AG08395 (cell line): ENCODE measurements at places on chromosomes 7 and 10.

DNA sequence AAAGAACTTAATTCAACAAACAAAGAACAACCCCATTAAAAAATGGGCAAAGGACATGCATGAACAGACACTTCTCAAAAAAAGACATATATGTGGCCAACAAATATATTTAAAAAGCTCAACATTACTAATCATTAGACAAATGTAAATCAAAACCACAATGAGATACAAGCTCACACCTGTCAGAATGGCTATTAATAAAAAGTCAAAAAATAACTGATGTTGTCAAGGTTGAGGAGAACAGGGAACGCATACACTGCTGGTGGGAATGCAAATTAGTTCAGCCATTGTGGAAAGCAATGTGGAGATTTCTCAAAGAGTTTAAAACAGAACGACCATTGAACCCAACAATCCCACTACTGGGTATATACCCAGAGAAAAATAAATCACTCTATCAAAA, 19.1 kb downstream of the ZFAND4 start:
- no peak for DNase-seq

GRCh38 chr10:78178940-78179339, 145.3 kb downstream of the RPS24 start:
- peak; percentile 43 for DNase-seq

DNA sequence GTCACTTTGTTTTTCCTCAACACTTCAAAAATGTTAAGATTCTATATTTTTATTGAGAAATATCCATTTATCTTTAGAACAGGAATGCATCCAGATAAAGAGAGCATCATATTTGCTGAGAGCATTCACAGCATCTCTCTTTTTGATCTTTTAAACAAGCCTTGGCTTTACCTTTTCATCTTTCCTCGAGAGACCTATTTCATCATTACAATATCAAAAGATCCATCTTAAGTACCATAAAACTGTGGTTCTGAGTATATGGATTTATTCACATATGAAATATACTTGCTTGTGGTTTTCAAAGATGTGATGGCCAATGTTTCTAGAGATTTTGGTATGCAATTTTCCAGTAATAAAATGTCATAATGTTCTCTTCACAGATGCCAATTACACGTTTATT, 1140.9 kb downstream of the GATA3 start:
- no peak for DNase-seq

DNA sequence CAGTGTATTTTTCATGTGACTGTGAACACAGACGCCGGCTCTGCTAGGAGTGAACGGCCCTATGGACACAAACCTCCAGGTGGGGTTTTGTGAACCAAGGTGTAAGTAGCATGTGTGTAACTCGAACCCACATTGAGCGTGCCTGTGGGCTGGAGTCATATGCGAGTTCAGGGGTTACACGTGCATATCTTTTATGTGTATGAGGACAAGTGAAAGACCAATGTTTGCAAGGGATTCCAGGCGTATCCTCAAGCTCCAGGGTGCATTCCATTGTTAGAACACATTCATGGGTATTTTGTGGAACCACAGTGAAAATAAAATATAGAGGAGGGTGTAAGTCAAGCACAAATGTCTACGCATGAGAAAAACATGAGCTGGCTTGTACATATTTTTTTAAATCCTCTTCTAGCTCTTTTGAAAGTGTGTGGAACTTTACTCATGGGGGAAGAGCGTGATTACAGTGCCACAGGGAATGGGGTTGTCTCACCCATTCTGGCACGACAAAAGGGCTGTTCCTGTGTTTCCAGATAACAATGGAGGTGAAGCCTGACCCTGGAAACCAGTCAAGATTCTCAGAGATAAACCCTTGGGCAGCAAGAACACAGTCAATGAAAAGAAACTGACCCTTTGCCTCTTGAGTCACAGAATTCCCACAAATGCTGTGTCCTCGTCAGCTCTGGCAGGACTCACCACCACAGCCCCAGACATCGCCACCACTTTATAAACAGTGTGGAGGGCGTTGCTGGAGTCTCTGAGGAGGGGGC, 37.0 kb upstream of the GOT1 start:
- DNase-seq, result no peak

GRCh38 chr10:117635826-117636225, 93.3 kb downstream of the EMX2 start:
- DNase-seq, result no peak

- no peak for DNase-seq
These were observed 156.4 kb upstream of the PCBD1 start for GRCh38 chr10:71044720-71045119.

DNA sequence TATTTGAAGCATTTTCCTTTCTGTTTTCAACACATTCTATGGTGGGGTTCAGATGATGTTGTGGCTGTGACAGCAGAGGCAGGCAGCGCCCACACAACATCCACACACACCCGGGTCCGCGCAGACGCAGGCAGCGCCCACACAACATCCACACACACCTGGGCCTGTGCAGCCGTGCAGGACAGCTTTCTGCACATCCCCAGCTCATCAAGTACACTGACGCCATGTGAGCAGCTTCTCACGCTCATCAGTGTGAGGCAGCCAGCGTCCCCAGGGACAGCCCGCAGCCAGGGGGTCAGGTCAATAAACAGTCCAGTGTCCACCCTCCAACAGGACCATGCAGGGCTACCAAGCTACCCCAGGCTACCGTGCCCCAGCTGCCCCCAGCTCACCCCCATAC, 272.8 kb upstream of the TCERG1L start:
- no peak for DNase-seq

DNA sequence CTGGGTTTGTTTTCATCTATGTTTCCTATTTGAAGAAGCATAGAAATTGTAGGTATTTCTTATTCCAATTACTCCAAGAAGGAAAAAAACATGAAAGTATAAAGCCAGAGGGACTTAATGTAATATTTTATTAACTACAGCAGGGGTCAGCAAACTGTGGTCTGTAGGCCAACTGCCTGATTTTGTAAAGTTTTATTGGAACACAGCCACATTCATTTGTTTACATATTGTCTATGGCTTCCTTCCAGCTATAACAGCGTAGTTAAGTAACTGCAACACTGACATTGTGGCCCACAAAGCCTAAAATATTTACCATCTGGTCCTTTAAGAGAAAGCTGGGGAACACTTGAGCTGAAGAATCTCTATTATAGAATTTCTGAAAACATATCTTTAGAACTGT, 306.2 kb downstream of the BICC1 start:
- no peak for DNase-seq

GRCh38 chr7:28558236-28558635, 145.9 kb downstream of the CREB5 start:
- DNase-seq, result no peak

GRCh38 chr10:482848-483247, 206.6 kb downstream of the DIP2C start:
- DNase-seq, result no peak

- no peak for DNase-seq
These were observed 494.8 kb downstream of the PARD3 start for GRCh38 chr10:34320265-34320664.

GRCh38 chr10:113578773-113579172, 25.9 kb downstream of the HABP2 start:
- DNase-seq, result no peak

- DNase-seq, result peak; percentile 32
These were observed 4.6 kb downstream of the USP54 start for GRCh38 chr10:73586583-73586984.

GRCh38 chr7:116165717-116166116, 44.6 kb upstream of the TES start:
- DNase-seq, result no peak

DNA sequence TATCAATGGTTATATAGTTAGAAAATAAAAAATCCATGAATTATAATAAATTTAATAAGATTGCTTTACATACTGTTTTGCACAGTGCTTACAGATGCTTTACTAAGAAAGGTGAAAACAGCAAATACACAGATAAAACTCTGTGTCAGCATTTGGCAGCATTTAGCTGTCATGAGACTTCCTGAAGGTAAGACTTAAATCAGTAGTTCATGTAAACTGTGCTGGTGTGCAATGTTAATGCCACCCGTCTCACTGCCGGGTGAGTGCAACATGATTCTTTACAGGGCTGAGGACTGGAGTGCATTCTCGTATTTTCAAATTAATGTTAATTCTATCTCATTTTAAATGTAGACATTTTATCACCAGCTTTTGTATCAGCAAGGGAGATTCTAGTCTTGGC, 326.2 kb upstream of the POT1 start:
- DNase-seq, result no peak

- no peak for DNase-seq
These were observed 26.7 kb downstream of the SHH start for GRCh38 chr7:155785536-155785935.
